ENCODE measurements at places on chromosomes 13 and 19. TPM values are rescaled to one million over a fixed set of nuclear protein-coding genes. Genes with fewer than 3 reads are reported as not detected.

URAD gene
- total RNA-seq, result not detected

- no peak overlapping the region for H3K27ac ChIP-seq
- no peak overlapping the region for H3K4me3 ChIP-seq
- no peaks in the 10 kb centered on the region for H3K27me3 ChIP-seq
- no peak for DNase-seq
- H3K36me3 ChIP-seq, result peaks cover 4% of the 10 kb centered on the region
Observed at GRCh38 chr19:45705115-45705514, 12.6 kb downstream of the QPCTL start.

DNA sequence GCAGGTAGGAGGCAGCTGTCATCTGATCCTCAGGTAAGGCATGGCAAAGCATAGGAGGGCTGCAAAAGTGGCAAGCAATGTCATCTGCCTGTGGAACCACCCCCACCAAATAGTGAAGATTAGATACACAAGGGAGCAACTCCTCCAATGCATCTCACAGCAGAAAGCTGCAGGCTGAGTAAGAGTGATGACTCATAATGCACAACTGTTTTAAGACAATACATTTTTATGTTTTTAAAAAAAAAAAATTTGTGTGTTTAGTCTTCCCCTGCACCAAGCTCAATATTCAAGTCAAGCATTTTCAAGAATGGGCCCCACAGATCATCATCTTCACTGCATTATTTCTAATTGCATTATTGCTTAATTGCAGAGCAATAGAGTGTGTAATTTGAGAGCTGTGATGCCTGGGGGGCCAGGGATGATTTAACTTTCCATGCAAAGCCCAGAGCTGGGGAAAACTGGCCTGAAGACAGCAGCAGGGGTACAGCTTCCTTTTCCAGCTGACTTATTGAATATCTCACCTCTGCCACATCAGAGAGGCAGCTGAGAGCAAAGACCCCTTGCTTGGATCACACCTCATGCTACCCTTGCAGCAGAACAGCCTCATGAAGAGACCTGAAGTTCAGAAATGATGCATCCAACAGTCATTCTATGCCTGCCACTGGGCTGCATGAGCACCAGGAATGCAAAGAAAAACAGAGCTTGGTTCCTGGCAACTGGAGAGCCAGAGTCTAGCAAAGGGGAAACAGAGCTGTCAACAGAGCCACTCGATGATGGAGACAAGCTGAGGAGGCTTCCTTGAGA is 22.7 kb upstream of the POP4 start:
- H3K27ac ChIP-seq, result no peak overlapping the region
- H3K36me3 ChIP-seq, result no peaks in the 10 kb centered on the region
- DNase-seq, result no peak
- peaks cover 6% of the 10 kb centered on the region for H3K27me3 ChIP-seq
- no peak overlapping the region for H3K4me3 ChIP-seq

- no peak overlapping the region for H3K27ac ChIP-seq
- no peaks in the 10 kb centered on the region for H3K4me1 ChIP-seq
- no peak overlapping the region for H3K4me3 ChIP-seq
- H3K27me3 ChIP-seq, result peaks cover 16% of the 10 kb centered on the region
Observed at GRCh38 chr13:103436057-103436654, 369.9 kb upstream of the SLC10A2 start.

GRCh38 chr13:24149246-24150032 is 11.1 kb upstream of the SPATA13 start:
- no peak overlapping the region for H3K27ac ChIP-seq
- H3K4me3 ChIP-seq, result no peak overlapping the region
- H3K36me3 ChIP-seq, result no peaks in the 10 kb centered on the region
- DNase-seq, result no peak
- no peaks in the 10 kb centered on the region for H3K27me3 ChIP-seq
